ENCODE measurements at places on chromosomes 13 and 19. TPM values are rescaled to one million over a fixed set of nuclear protein-coding genes. Genes with fewer than 3 reads are reported as not detected.
A peak's percentile ranks its signal among the peaks of the same experiment; 100 is the strongest.

GRCh38 chr13:99143904-99144303 is 56.8 kb upstream of the UBAC2 start:
- no peaks in the 10 kb centered on the region for H3K4me1 ChIP-seq
- no peak overlapping the region for H3K4me3 ChIP-seq
- H3K27me3 ChIP-seq: peaks cover 4% of the 10 kb centered on the region
- DNase-seq: no peak
- no peaks in the 10 kb centered on the region for H3K36me3 ChIP-seq

GRCh38 chr13:32115066-32115465 is 83.5 kb downstream of the FRY start:
- H3K36me3 ChIP-seq: no peaks in the 10 kb centered on the region
- H3K4me1 ChIP-seq: no peaks in the 10 kb centered on the region
- no peak overlapping the region for H3K4me3 ChIP-seq
- H3K27ac ChIP-seq: no peak overlapping the region

- H3K27ac ChIP-seq: no peak overlapping the region
- DNase-seq: peak; percentile 43
- no peaks in the 10 kb centered on the region for H3K36me3 ChIP-seq
- peaks cover 4% of the 10 kb centered on the region for H3K27me3 ChIP-seq
- peaks cover 7% of the 10 kb centered on the region for H3K4me1 ChIP-seq
- peak overlapping the region; percentile 31 for H3K4me3 ChIP-seq
Measured at GRCh38 chr19:49017666-49018351, 918 bp upstream of the LHB start.

DNA sequence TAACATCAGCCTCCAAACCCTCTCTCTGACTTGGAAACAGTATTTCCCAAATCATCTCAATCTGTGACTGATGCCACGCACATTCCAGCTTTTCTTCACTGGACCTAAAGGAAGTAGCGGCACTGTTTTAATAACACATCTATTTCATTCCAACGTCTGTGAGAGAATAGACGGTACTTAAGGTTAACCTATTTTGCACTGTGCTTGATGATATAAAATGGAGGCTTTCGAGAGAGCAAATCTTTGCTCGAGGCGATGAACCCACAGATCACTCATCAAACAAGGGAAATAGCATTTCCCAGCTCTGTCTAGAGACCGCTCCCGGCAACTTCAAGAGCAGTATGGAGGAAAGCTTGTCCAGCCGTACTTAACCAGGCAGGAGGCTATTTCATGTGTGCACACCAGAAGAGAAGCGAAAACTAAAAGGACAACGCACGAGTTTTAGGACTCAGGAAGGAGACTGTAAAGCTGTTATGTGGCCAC is 2.9 kb downstream of the UBL3 start:
- H3K27me3 ChIP-seq: no peaks in the 10 kb centered on the region
- H3K4me3 ChIP-seq: peak overlapping the region; percentile 84
- no peaks in the 10 kb centered on the region for H3K36me3 ChIP-seq
- peak; percentile 45 for DNase-seq

DNA sequence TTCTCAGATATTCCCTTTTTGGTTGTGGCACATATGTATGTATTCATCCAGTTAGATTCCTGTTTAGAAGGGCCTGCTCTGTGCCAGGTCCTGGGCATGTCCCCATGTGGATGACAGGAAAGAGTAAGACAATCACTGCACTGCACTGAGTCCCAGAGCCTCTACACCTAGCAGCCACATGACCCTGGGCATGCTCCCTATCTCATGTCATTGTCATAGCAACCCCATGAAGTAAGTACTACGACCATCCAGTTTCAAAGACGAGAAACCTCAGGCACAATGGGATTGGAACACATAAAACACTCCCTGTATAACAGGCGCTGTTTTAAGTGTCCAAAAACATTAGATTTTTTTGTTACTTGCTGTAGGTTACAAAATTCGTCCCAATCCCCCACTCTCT is 594.4 kb downstream of the UQCRFS1 start:
- no peak for DNase-seq
- no peaks in the 10 kb centered on the region for H3K4me1 ChIP-seq
- no peak overlapping the region for H3K4me3 ChIP-seq
- no peaks in the 10 kb centered on the region for H3K36me3 ChIP-seq

GRCh38 chr13:65090186-65090585 is 2139.9 kb downstream of the PCDH9 start:
- H3K4me1 ChIP-seq: no peaks in the 10 kb centered on the region
- H3K27me3 ChIP-seq: no peaks in the 10 kb centered on the region
- H3K27ac ChIP-seq: no peak overlapping the region

DNA sequence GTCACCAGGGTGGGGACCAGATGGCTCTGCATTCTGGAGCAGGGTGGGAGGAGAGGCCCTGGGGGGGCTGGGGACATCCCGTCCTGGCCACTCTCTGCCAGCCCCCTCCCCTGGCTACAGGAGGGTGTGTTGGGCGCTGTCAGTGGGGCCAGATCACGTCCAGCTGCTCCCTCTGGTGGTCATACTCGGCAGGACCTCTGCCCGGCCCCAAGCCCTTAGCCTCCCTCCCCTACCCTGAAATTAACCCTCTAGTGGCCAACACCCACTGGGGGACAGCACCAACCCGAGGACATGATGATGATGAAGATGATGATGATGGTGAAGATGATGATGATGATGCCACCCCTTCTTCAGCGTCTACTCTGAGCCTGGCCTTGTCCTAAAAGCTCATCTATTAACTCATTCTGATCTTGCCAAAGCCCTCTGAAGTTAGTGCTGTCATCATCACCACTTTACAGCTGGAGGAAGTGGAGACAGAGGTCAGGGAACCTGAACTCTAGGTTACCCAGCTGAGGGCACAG is 590 bp upstream of the LGI4 start:
- no peaks in the 10 kb centered on the region for H3K4me1 ChIP-seq
- peak; percentile 84 for DNase-seq
- no peaks in the 10 kb centered on the region for H3K27me3 ChIP-seq
- H3K4me3 ChIP-seq: no peak overlapping the region
- H3K27ac ChIP-seq: no peak overlapping the region

DNA sequence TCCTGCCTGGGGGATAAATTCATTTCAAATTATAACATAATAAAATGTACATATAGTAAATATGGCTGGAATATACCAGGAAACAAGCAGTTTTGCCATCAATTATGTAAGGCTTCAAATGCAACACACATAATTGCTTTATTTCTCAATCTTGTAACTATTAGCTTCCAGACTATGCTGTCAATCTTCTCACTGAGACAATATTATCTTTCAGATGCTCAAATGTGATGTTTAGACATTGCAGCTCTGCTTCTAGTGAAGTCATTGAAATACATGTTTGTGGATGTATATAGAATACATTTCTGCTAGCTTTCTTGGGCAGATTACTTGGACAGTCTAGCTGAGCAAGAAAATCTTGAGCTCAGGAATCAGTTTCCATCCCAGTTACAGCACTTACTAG is 454.4 kb downstream of the TDRD3 start:
- H3K4me3 ChIP-seq: no peak overlapping the region
- H3K36me3 ChIP-seq: no peaks in the 10 kb centered on the region
- no peaks in the 10 kb centered on the region for H3K4me1 ChIP-seq

- H3K27me3 ChIP-seq: no peaks in the 10 kb centered on the region
- no peaks in the 10 kb centered on the region for H3K36me3 ChIP-seq
- H3K4me1 ChIP-seq: no peaks in the 10 kb centered on the region
Measured at GRCh38 chr13:32384702-32385101, 43.2 kb downstream of the N4BP2L1 start.

GRCh38 chr19:44553478-44554171 is 24.1 kb upstream of the CEACAM20 start:
- no peak overlapping the region for H3K4me3 ChIP-seq
- no peaks in the 10 kb centered on the region for H3K27me3 ChIP-seq
- DNase-seq: no peak

Gene MIA
- 1.0 TPM for total RNA-seq

Gene ZNF813
- total RNA-seq: 4.9 TPM

Gene GJA3
- not detected for total RNA-seq

Gene TNFRSF19
- total RNA-seq: 0.90 TPM

Gene HOMER3
- total RNA-seq: 5.3 TPM

Gene ICAM4
- total RNA-seq: 0.37 TPM

Gene ADGRE1
- total RNA-seq: 0.15 TPM

Gene MISP
- 285 TPM for total RNA-seq
